ENCODE measurements at places on chromosomes 16 and 17.

DNA sequence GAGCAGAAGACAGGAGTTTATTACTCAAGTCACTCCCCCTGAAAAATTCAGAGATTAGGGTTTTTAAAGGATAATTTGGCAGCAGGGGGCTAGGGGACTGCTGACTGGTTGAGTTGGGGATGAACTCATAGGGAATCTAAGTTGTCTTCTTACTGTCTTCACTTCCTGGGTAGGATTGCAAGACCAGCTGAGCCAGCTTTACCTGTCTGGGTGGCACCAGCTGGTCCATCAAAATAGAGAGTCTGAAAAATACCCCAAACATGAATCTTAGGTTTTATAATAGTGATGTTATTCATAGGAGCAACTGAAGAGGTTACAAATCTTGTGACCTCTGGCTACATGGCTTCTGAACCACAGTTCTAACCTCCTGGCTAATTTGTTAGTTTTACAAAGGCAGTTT, 157.9 kb downstream of the PPM1E start:
- no peak for DNase-seq

DNA sequence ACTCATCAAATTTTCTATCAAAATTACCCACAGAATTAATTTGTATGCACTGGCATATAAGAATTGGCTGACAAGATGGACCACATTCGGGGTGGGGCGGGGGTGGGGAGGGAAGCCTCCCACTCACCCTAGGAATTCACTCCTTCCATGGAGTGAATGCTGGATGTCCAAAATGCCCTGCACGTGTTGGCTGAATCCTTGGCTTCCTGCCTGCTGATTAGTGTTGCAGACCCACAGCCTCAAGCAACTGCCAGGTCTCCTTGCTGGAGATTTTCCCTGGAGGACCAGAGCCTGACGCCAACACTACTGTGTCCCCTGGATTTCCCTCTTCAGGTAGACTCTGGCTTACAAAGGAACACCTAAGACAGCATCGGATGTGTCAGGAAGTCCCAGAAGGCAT, 575.7 kb upstream of the CDH11 start:
- no peak for DNase-seq

DNA sequence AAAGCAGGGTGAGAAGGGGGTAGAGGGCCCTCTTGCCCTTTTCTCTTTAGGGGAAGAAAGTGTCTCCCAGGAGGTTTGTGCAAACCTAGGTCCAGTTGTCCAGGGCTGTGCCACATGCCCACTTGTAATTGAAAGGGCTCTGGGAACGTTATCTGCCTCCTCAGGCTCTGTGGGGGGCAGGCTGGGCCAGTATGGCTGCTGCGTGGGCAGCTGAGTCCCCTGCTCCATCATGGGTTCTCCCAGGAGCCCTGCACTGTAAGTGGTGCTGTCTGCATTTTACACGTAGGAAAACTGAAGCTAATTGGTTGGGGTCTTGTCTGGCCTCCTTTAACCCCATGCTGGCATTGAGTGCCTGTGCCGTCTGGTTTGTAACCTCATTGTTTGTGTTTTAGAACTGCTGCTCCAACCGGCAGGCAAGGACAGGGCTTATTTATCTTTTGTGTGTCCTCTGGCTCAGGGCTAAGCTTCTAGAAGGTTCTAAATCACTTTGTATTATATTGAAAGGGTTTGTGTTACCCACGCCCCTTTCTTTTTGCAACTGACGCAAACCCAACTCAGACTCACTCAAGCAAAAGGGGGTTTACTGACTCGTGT, 117.7 kb upstream of the CIBAR2 start:
- DNase-seq, result no peak

DNA sequence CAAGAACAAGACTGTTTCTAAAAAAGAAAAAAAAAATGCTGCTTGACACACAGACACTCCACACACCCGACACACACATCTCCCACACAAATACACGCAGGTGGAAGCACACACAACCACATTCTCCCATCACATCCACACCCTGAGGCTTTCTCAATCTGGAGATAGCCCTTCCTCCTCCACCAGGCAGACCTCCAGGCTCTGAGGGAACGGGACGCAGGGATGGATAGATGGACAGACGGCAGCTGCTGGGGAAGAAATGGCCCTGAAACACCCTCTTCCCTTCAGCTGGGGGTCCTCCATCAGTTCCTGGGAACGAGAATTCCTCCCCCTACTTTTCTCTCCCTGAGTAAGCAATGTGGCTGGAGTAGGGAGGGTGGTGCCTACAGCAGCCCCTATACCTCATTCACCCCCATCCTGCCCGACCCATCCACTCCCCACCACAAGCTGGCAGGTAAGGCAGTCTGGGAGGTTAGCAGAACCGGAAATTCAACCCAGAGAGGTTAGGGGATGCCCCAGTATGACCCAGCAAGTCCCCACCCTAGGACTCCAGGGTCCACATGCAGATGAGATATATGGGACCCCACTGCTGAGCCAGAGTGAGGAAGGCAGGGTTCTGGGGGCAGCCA, 4.1 kb upstream of the LITAFD start:
- no peak for DNase-seq

DNA sequence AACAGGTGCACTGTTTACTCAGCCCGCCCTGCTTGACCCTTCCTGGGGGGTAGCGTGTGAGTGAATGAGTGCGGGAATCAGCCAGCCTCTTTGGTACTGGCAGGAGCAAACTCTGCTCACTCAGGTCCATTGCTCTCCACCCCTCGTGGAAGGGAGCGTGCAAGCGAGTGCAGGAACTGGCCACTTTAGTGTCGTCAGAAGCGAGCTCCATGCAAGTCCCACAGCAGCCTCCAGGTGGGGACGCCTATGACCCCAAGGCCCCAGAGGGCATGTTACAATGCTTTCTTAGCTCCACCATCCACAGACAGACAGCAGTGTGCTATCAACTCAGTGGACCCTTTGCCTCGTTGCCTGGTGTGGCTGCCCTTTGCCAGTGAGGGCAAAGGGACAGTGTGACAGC, 1025.1 kb upstream of the CDH8 start:
- DNase-seq, result no peak

- DNase-seq, result no peak
Observed at GRCh38 chr16:75109732-75110243, 6.8 kb downstream of the LDHD start.

DNA sequence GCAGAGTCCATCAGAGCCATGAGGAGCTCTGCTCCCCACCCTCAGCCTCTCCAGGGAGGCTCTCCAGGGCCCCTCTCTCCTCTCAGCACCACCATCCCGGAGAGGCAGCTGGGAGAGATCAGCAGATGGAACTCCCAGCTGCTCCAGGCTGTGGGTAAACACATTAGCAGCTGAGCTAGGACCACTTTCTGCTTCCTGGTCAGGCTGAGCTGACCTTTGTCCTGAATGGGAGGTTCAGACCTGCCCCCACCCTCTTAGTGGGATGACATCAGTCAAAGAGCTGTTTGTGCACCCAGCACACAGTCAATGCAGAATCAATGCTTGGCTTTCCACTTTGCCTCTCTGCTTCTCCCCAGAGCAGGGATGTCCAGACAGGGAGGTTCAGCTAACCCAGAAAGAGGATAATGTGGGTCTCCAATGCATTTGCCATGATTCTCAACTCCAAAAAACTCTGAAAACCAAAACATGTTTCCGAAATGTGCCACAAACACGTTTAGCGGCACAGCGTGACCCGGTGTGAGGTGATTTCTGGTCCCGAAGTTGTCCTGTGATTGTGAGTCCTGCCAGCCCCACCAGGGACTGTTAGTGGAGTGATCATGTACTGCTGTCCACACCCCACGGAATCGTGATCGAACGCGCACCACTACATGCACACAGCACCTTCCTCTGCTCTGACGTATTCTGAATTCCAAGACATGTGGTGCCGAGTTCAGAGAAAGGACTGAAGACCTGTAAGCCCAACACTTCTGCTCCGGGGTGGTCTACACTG, 6.7 kb downstream of the GPR142 start:
- DNase-seq, result no peak

DNA sequence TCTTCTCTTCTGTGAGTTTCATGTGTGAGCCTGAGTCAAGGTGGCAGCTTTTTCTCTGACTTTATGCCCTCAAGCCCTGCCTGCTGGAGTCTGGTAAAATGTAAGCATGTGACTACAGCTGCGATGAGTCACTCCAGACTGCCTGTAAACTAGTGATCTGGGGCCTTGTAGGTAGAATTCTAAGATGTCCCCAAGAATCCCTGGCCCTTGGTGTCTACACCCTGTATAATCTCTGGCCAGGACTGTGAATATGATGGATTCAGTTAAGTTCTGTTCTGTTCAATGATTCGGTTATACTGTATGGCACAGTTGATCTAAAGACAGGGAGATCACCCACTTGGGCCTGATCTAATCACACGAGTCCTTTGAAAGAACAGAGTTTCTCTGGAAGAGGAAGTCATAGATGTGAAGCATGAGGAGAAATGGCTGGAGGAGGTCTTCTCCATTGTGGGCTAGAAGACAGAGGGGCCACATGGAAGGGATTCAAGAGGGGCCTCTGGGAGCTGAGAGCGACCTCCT, 29.8 kb downstream of the PRSS54 start:
- peak; percentile 56 for DNase-seq

DNA sequence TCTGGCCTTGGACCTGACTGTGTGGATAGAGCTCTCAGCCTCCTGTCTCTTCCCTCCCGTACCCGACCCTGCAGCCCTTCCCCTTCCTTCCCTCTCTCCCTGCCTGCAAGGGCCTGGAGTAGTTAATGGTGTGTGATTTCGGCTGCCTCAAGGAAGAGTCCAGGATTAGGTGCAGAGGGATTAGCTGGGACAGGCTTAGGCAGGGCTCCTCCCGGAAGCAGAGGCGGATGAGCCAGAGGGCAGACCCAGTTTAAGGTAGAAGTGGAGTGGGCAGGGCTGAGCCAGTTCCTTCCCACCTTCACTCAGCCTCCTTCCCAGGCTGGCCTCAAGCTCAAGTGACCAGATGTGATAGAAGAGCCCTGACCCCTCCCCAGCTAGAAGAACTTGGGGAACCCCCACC, 16.8 kb downstream of the GUCY2D start:
- no peak for DNase-seq

- no peak for DNase-seq
Observed at GRCh38 chr16:4836727-4837126, 10.4 kb downstream of the GLYR1 start.

GRCh38 chr16:73610605-73611156, 562.8 kb upstream of the ZFHX3 start:
- DNase-seq, result no peak

GRCh38 chr17:15966183-15966878, 21.4 kb downstream of the ADORA2B start:
- no peak for DNase-seq

- DNase-seq, result peak; percentile 48
Observed at GRCh38 chr16:77386831-77387814, 47.7 kb downstream of the ADAMTS18 start.

GRCh38 chr17:45270828-45271418, 9.0 kb upstream of the SPATA32 start:
- DNase-seq, result no peak

- no peak for DNase-seq
Observed at GRCh38 chr17:36641877-36642845, 40.8 kb downstream of the MRM1 start.

GRCh38 chr16:15773968-15774367, 82.9 kb downstream of the MYH11 start:
- DNase-seq, result no peak

DNA sequence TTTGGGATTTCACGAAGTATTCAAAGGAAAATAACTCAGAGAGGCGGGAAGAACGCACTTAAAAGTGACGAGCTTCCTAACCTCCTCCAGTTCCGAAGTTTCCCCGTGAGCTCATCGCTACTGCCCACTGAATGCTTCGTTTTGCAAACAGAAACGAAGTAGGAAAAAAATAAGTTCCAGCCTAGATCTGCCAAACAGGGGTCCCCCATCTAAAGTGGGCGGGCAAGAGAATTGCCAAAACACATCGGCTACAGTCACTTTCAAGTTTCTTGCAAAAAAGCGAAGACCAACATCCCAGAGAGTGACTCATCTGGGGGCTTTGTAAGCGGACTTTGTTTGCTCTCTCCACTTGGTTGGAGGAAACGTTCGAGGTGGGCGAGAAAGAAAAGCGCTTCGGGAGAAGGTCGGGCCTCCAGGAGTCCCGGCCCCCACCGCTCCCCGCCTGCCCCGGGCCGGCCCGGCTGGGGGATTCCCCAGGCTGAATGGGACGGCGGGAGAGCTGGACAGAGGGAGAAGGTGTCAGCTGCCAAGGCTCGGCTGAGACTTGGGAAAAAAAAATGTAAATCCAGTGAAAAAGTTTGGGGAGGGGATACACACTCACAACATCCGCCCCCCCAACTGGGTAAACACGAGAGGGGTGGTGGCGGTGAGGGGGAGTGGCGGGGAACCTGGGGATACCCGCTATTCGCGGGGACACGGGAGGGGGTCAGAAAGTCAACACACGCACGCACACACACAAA, 1.0 kb downstream of the VEZF1 start:
- DNase-seq, result peak; percentile 83

- no peak for DNase-seq
Observed at GRCh38 chr16:64900517-64900916, 221.3 kb downstream of the CDH11 start.

GRCh38 chr17:34581446-34582184, 2.2 kb downstream of the TMEM132E start:
- DNase-seq, result no peak

GRCh38 chr17:65035704-65036103, 20.8 kb downstream of the GNA13 start:
- DNase-seq, result no peak

DNA sequence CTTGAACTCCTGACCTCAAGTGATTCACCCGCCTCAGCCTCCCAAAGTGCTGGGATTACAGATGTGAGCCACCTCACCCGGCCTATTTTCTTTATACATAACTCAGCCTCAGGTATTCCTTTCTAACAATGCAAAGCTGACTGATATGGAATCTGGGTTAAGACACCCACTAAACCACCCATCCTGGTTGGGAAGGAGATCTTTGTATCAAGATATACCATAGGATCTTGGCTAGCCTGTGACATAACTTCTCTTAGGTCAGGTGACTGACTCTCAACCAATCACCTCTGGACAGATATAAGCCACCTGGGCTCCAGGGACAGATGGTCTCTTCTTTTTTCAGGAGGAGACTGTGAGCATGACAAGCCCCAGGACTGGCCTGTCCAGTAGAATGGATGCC, 51.2 kb upstream of the NKD1 start:
- DNase-seq, result no peak

DNA sequence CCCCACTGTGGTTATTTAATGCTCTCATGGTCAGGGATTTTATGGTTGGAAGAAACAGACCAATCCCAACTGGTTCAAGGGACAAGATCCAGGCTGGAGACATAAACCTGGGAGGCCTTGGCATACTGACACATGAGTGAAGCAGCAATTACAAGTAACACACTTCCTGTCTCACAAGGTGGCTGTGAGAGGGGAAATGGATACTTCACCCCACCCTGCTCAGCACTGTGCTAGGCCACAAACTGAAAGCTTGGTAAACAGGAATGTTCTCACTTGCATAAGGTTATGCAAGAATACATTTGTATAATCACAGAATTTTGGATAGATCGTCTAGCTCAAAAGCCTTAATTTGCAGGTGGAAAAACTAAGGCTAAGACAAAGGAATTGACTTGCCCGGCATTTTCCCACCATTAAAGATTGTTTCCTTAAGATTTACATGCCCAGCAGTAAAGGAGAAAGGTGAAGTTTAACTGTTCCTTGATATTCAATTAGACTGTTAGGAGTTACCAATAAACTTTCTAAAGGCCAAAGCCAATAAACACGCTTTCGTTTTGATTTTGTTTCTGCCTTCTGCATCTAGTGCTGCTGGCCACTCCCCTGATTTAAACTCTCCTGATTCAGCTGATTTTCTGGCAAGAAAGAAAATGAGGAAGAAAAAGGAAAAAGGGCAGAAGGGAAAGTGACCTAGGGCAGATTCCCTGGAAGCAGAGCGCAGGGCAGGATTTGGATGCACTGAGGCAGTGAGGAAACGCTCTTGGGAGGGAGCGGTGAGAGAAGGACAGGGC, 215.6 kb upstream of the CDH5 start:
- DNase-seq, result no peak

- no peak for DNase-seq
Observed at GRCh38 chr17:60148373-60148772, 1.4 kb upstream of the CA4 start.
